ENCODE measurements at places on chromosomes 6 and 20.

DNA sequence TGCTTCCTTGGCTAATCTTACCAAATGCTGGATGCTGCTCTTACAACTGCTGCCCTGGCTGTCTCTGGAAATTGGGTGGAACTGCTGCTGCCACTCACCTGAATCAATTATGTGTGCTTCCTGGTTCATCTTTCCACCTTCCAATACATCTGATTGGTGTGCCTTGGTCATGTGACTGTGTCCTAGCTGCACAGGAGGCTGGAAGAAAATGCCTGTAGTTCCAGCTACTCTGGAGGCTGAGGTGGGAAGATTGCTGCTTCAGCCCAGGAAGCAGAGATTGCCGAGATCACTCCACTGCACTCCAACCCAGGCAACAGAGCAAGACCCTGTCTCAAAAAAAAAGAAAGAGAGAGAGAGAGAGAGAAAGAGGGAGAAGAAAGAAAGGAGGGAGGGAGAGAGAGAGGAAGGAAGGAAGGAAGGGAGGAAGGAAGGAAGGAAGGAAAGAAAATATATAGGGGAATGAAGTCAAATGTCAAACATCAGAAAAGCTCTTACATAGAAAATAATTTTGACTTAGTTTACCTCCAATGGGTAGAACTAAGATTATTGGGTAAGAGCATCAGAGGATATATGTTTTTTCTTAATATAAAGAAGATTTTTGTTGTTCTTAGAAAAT lies 14.1 kb upstream of the PPARD start:
- DNase-seq = no peak

DNA sequence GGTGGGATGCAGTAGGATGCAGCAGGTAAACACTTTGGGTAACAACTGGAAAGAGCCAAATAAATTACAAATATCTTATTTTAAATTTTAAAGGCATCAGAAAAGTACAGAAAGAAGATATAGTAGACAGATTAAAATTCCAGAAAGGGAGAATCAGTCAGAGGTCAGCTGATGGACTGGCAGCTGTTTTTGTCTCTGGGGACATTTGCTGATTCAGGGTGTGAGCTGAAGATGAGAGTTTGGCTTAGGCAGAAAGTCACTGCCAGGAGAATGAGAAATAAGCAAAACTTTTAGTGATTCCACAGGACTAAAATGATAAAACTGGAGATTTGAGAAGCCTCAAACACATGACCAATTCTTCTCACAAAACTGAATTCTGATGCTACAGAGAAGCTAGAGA lies 39.5 kb downstream of the AHI1 start:
- no peak for DNase-seq

GRCh38 chr6:18488526-18489270 lies 101.5 kb downstream of the RNF144B start:
- no peak for DNase-seq

DNA sequence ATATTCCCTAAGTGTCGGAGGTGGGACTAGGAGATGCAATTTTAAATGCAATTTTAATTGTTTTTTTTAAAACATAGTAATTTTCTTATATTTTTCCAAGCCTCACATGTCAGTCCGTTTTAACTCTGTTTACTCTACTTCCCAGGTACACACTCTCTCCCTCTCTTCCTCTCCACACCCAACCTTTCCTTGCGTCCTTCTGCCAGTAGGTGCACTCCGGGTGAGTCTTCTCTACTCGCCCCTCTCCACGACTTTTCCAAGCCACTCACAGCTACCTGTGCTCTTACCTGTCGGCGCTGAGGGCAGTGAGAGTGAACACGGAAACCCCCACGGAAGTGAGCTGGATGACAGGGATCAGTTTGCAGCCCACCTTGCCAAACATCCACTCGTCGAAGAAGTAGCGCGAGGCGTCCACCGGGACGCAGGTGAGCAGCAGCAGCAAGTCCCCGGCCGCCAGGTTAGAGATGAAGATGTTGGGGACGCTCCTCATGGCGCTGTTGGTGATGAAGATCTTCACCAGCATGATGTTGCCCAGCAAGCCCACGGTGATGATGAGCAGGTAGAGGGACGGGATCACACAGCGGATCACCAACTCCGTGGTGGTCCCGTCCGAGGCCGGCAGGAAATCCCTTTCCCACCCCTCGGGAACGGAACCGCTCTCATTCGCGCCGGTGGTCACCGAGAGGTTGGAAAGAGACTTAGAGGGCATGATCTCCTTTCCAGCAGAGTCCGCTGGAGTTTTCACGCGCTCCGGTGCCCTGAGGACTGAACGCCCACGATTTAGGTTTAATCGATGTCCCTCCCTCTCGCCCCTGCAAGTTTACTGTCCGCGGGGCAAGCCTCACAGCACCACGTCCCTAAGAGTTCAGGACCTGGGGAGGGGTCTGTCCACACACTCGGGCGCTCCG lies 44.5 kb upstream of the GJE1 start:
- no peak for DNase-seq

DNA sequence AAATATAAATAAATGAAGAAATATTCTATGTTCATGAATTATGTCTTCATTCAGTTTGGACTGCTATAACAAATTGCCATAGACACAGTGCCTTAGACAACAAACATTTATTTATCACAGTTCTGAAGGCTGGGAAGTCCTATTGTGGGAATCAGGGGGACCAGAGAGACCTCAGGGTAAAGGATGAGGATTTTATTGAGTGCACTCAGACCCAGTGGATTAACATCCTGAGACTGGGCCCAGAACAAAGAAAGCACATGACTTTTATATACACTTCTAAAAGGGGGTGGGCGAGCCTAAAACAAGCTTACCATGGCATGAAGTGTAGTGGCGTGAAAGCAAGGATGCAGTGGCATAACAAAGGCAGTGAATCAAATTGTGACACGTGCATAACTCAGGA lies 26.9 kb upstream of the CBLN4 start:
- no peak for DNase-seq

GRCh38 chr20:18778690-18779392 lies 34.7 kb upstream of the SCP2D1 start:
- no peak for DNase-seq
